ENCODE measurements at places on chromosomes 12 and 14.

- no peak for DNase-seq
Observed at GRCh38 chr14:65080960-65081747, 21.2 kb downstream of the MAX start.

DNA sequence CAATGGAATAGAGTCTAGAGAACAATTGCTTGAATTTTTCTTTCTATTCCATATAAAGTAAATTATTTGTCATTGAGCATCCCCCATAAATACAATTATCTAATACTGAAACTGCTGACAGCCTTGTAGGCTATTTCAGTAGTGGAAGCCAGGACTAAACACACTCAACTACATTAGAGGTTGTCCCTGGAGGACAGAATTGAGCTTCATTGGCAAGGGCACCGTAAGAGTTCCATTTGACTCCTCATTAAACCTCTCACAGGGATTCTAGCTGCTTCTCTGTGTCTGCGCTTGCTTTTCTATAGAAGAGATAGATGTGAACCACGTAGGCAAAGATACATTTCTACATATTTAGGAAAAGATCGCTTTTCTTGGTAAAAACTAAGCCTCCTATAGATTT, 3.5 kb upstream of the PTPRO start:
- no peak for DNase-seq

GRCh38 chr12:95439461-95440230, 34.3 kb upstream of the METAP2 start:
- DNase-seq, result no peak

DNA sequence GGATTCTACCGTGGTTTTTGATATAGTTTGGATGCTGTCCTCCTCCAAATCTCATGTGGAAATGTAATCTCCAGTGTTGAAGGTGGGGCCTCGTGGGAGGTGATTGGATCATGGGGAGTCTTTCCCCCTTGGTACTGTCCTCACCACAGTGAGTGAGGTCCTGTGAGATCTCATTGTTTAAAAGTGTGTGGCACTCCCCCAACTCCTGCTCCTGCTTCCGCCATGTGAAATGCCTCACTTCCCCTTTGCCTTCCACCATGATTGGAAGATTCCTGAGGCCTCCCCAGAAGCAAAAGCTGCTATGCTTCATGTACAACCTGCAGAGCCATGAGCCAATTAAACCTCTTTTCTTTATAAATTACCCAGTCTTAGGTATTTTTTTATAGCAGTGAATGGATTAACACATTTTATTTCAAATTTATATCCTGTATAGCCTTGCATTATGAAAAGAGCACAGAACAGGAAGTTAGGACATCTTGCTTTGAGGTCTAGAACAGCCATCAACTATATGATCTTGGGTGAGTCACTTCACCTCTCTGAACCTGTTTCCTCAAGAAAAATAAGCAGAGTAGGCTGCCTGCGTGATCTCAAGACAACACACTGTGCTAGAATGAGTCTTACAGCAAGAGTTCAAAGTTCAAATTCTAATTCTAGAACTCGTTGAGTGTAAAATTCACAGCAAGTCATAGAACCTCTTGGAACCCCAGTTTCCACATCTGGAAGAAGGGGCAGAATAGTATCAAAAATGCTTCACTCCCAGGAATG, 160.9 kb upstream of the EEA1 start:
- no peak for DNase-seq

DNA sequence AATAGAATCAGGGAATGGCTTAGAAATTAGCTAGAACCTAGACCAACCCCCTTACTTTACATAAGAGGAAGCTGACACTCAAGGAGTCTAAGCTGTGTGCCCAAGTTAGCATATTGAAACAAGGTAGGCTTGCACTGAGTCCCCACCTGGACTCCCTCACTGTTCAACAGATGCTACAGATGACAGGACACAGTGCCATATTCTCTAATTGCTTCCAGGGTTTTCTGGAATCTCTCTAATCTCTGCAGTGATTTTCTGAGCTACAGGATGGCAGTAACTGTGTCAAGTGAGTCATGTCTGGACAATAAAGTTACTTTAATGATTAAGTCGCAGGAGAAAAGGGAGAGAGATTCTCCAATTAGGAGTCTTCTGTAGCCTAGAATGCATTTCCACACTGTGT, 35.8 kb downstream of the AKAP6 start:
- no peak for DNase-seq

DNA sequence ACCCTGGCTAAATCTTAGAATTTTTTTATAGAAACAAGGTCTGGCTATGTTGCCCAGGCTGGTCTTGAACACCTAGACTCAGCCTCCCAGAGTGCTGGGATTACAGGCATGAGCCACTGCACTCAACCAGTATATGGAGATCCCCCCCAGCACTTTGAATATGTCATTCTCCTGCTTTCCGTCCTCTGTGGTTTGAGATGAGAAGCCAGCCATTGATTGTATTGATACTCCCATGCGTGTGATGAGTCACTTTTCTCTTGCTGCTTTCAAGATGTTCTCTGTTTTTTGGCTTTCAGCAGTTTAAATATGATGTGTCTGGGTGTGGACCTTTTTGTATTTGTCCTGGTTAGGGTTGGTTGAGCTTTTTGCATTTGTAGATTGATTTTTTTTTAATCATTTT, 75.2 kb upstream of the DNM1L start:
- DNase-seq, result no peak

- no peak for DNase-seq
Observed at GRCh38 chr14:67313153-67313552, 46.5 kb downstream of the ATP6V1D start.

DNA sequence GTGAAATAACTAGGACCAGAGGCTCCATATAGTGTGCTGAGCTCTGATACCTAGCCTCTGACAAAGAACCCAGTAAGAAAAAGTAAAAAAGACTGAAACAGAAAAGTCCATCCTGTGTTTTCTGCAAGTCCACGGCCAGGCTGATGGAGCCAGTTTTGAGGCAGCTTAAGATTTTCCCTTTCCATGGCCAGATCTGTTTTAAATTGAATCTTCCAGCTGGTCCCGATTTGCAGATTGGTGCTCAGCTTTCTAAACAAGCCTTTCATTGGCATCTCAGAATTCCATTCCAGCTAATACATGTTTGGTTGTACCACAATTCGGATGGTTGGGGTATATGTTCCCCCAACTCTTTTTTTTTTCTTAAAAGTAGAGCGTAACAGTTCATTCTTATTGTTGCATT, 152.0 kb downstream of the DACT1 start:
- no peak for DNase-seq

DNA sequence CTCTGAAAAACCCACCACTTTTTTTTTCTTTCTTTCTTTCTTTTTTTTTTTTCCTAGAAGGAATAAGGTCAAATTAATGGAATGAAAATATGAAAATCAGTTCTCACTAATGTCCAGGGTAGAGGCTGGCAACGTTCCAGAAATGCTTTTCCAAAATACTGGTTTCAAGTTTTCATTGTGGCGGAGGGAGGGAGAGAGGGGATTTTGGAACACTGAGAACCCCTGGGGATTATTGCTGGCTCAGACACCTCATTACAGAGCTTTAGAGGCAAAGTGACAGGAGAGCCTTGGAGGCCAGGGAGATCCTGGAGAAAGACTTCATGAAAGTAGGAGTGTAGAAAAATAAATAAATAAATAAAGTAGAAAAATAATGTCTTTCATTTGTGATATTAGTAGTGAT, 45.4 kb downstream of the ALX1 start:
- DNase-seq, result peak; percentile 23

GRCh38 chr14:24368562-24369252, 723 bp downstream of the NFATC4 start:
- DNase-seq, result peak; percentile 92

DNA sequence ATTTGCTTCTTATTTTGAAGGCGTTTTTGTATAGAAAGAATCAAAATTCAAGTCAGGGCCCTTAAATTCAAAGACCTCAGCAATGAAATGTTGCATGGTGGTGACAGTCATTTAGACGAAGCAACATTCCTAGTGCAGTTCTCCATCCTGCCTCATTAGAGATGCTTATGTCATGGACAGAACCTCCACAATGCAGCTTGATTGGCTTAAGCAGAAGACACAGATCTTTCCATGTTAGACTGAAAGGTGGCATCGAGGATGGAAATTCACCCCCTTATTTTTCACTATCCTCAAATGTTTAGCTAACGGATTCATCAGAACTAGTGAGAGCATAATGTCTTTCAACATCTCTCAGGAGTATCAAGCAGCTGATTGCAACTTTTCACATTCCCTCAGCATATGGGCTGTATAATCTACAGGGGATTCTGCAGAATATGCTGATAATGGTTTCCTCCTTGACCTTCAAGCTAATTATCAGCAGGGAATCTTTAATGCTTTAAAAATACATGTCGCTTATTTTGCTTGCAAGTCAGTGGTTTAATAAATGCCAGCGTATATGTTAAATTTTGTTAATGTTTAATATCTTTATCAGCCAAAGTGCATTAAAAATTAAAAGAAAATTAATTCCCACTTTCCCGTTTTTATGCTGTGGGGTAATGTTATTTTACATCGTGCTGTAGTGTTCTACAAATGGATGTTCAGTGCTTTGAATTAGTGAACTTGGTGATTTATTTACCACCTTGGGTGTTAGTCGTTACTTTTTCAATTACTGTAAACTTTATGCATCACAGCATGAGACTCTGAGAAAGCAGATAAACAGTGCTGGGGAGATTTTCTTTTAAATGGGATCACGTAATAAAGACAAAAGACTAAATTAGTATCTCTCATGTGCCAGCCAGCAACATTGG, 12.8 kb upstream of the NRDE2 start:
- no peak for DNase-seq

GRCh38 chr14:85276161-85276978, 253.6 kb upstream of the FLRT2 start:
- DNase-seq, result no peak

- DNase-seq, result no peak
Observed at GRCh38 chr12:28130625-28131598, 59.3 kb upstream of the CCDC91 start.

GRCh38 chr12:84718906-84719305, 193.7 kb downstream of the SLC6A15 start:
- no peak for DNase-seq

- peak; percentile 27 for DNase-seq
Observed at GRCh38 chr12:7645395-7646177, 20.1 kb downstream of the APOBEC1 start.

GRCh38 chr14:100348253-100348729, 25.2 kb downstream of the SLC25A47 start:
- DNase-seq, result no peak

DNA sequence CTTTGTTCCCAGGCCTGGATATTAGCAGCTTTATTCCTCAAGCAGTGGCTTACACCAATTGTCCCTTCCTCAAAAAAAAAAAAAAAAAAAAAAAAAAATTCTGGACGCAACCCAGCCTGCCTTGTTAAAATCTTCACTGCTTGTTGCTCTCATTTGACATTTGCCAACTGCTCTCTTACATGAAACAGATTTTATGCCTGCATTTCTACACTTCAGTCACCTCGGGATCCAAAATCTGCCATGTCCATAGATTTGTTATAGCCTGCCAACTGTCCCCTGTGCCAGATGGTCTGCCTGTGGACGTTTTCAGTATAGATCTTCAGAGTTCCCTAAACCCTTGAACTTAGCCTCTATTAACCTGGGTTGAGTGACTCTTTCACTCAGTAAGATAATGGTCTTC, 651.5 kb downstream of the FSCB start:
- no peak for DNase-seq

- no peak for DNase-seq
Observed at GRCh38 chr14:104049576-104050240, 35.8 kb upstream of the ASPG start.

GRCh38 chr12:27290501-27291168, 42.0 kb upstream of the BMAL2 start:
- DNase-seq, result peak; percentile 21

DNA sequence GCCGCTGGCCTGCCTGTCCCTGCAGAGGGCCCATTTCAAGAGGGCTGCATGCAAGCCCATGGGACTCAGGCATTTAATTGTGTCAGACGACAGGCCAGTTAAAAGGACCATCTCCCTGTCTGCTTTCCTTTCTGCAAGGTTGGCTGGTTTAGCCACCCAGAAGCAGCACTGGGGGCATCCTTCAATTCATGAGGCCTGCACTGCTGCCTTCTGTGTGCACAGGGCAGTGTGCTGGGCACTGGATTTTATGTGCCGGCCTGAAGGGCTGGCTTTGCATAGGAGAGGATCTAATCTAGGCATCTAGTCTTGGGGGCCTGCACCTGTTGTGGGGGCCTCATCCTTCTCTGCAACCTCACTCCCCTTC, 114.1 kb upstream of the FKBP4 start:
- DNase-seq, result no peak

DNA sequence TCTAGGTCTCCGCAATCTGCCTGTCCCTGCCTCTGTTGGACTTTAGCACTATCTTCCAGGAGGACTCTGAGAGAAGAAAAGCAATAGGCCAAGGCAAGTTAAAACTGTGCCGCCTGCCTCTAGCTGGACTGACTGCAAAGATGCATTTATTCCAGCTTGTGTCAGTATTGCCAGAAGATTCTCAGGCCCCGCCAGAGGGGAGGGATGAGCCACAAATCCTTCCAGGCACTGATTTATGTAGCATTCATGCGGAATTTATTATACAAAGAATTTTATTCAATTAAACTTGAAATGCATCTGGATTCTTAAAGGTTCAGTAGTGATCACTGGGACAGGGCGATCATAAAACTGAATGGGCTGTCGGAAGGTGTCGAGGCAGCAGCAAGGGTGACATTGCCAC, 19.8 kb downstream of the MMAB start:
- DNase-seq, result no peak

DNA sequence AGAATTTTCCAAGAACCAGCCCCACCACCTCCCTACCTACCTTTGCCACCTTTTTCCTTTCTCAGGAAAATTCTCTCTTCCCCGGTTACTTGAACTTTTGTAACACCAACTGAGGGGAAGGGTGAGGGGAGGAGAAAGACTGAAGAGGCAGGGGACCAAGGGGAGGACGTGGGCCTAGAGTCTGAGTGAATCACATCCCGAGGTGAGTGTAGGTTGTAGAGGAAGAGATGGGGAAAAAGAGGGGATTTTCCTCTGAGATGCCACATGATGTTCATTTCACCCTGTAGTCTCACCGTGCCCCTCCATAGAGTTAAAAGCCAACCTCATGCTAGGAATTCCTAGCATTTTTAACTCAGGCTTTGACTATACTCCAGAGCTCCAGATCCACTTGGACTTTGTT, 311.8 kb downstream of the RPAP3 start:
- no peak for DNase-seq

- no peak for DNase-seq
Observed at GRCh38 chr14:37721976-37722659, 126.7 kb downstream of the TTC6 start.

- no peak for DNase-seq
Observed at GRCh38 chr12:52515927-52516831, 4.0 kb downstream of the KRT5 start.

DNA sequence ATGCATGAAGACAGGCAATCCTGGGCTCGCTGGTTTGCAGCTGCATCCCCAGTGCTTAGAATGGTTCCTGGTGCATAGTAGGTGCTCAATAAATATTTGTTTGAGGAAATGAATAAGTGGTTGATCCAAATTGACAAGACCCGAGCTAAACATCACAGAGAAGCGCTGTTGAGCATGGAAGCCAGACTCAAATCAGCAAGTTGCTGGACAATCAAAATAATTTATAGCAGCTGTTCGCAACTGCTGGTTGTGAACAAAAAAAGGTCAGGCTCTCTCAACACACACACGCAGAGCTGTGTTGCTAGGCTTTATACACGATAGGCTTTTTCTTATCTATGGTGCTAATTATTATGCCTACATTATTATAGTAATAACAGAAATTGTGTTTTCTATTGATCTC, 190.2 kb downstream of the TBX5 start:
- DNase-seq, result no peak

GRCh38 chr12:1800401-1801302, 19.7 kb upstream of the LRTM2 start:
- DNase-seq, result peak; percentile 71
